NCI-H526 (cell line): ENCODE measurements at places on chromosomes 12 and 14.
A peak's percentile ranks its signal among the peaks of the same experiment; 100 is the strongest.

DNA sequence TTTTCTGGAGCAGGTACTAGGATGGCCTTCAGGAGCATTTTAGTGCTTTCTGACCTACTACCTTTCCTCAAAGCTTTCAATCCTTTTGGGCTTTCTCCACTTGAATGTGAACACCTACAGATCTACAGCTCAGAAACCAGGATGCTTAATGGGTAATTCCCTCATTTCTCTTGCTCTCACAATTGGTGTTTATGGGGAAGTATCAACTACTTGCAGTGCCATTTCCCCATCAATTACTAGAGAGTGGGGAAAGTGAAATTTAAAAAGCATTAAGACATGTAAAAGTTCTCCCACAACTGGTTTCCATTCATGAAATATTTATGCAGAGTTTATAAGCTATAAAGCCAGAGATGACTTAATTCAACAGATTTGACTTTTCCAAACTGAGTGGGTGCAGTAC lies 2.1 kb upstream of the YY1 start:
- DNase-seq: no peak

DNA sequence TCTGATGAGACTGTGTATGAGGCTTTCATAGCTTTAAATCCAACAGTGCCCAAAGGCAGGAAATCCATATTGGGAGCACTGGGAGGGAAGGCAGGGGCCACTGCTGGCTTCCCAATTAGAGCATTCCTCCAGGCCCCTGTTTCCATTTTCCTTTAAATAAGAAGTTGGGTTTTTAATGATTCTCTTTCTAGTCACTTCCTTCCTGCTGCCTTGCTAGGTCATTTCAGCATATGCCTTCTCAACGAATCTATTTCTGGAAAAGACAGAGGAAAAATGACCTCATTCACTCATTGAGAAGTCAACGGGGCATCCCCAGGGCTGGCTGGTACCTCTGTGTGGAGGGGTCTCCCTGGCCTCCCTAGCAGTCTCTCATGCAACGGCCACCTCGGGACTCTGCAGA lies 43.5 kb downstream of the IGF1 start:
- no peak for DNase-seq

GRCh38 chr14:28759653-28760313 lies 6.8 kb upstream of the FOXG1 start:
- no peak for DNase-seq

GRCh38 chr12:51524386-51524901 lies 66.6 kb upstream of the SCN8A start:
- no peak for DNase-seq

DNA sequence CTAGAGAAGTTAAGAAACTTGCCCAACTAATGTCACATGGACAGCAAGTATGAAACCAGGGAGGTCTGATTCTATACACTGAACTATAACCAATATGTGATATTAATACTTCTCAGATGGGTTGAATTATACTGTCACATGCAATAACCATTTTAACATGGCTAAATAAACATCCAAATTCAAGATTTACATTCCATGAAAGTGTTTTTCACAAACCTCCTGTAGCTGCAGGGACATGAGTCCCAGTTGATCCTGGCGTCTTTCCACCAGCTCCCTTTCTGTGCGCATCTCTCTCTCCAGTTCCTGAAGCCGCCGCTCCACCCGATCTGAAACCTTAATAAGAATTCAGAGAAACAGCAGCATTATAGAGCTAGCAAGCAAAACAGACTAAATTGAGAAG lies 79.0 kb downstream of the CEP128 start:
- DNase-seq: no peak

GRCh38 chr12:107236824-107237511 lies 143.6 kb upstream of the CRY1 start:
- DNase-seq: no peak

- no peak for DNase-seq
These were observed 31.8 kb upstream of the DNM1L start for GRCh38 chr12:32647275-32647674.

- DNase-seq: no peak
These were observed 119.2 kb downstream of the SLC2A13 start for GRCh38 chr12:39986674-39987073.

- DNase-seq: peak; percentile 41
These were observed 2.4 kb downstream of the ADCY4 start for GRCh38 chr14:24332268-24332993.

- DNase-seq: no peak
These were observed 203.7 kb downstream of the CACNA1C start for GRCh38 chr12:2256453-2256852.

GRCh38 chr14:50854521-50854920 lies 17.3 kb upstream of the ABHD12B start:
- no peak for DNase-seq

GRCh38 chr12:131537267-131537958 lies 173.5 kb upstream of the SFSWAP start:
- no peak for DNase-seq

DNA sequence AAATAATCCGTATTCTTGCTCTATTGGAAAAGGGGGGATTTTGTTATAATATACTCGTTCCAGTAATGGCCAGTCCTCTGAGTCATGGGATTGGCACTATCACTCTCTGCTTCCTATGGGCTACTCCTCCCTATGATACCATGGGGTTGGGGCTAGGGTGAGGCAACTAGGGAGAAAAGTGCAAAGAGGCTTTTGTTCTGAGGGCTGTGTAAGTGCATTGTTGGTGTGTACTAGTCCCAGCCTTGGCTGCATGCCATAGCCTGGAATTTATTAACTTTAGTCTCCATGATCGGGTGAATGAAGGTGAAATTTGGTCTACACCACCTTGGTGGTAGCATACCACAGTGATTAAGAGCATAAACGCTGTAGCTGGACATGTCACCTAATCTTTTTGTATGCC lies 247.6 kb downstream of the RPAP3 start:
- DNase-seq: no peak

GRCh38 chr14:59177262-59177661 lies 11.2 kb upstream of the DAAM1 start:
- no peak for DNase-seq

DNA sequence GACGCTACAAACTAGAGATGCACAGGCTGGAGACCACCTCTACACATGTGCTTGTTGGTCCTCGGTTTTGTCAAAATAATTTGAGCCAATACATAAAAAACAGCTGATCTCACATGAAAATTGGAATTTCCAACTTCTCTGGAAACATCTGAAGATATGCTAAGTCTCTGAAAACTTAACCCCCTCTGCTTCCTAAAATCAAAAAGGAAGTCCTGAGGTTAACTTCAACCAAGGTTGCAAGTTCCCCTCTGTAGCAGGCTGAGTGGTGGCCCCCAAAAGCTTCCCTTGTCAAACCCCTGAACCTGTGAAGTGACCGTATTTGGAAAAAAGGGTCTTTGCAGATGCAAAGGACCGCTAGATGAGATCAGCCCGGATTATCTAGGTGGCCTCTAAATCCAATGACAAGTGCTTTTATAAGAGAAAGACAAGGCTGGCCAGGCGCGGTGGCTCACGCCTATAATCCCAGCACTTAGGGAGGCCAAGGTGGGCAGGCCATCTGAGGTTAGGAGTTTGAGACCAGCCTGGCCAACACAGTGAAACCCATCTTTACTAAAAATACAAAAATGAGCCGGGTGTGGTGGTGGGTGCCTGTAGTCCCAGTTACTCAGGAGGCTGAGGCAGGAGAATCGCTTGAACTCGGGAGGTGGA lies 32.0 kb upstream of the VPS37B start:
- DNase-seq: no peak

DNA sequence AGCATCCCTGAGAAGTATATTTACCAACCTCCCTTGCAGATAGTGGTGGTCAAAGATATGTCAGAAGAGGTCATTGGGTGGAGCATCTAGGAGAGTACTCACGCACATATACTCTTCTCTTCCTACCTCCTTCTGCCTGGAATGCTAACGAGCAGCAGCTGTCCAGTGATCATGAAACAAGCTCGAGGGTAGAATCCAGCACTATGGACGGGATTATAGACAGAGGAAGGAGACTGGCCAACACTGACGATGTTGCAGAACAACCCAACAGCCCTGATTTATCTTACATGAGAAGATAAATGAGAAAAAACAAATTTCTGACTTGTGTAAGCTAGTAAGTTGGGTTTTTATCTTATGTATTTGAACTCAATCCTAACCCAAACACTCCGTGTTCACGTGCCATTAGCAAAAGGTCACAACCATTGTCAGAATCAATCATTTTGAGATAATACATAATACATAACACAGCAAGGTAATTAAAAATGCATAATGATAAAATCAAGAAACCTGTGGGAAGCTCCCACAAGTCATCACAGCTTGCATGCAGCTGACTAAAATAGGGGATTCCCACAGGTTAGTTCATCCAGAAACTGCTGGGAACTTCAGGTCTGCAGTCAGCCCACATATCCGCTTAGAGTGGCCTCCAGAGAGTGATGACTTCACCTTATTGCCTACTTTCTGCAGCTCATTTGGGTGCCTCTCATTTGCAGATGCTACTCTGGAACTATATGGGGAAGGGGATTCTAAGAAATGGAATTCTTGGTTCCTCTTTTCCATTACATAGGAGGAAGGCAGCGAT lies 36.3 kb upstream of the STK38L start:
- no peak for DNase-seq

DNA sequence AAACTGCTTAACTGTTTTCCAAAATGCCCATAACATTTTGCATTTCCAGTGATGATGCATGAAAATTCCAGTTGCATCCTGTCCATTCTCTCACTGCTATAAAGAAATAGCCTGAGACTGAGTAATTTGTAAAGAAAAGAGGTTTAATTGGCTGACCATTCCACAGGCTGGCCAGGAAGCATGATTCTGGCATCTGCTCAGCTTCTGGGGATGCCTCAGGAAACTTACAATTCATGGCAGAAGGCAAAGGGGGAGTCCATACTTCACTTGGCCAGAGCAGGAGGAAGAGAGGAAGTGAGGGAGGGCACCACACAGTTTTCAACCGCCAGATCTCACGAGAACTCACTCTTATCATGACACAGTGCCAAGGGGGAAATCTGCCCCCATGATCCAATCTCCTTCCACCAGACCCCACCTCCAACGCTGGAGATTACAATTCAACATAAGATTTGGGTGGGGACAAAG lies 18.2 kb upstream of the CLEC2D start:
- DNase-seq: no peak

DNA sequence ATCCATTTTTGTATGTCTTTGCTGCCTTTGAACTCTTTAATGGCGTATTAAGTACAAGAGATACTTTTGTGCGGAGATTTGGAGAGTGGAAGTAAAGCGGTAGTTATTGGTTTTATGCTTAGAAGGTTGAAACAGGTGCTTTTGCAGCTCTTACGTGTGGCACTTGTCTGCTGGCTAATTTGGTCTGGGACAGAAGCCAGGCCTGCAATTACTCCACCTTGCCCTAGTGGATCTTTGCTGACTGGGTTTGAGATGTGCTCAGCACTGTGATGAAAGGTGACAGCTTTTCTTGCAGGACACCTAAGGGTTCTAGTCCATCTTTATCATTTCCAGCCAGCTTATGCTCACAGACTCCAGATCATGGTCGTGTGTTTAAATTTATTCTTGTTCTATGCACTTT lies 252.5 kb downstream of the RPL10L start:
- DNase-seq: no peak

DNA sequence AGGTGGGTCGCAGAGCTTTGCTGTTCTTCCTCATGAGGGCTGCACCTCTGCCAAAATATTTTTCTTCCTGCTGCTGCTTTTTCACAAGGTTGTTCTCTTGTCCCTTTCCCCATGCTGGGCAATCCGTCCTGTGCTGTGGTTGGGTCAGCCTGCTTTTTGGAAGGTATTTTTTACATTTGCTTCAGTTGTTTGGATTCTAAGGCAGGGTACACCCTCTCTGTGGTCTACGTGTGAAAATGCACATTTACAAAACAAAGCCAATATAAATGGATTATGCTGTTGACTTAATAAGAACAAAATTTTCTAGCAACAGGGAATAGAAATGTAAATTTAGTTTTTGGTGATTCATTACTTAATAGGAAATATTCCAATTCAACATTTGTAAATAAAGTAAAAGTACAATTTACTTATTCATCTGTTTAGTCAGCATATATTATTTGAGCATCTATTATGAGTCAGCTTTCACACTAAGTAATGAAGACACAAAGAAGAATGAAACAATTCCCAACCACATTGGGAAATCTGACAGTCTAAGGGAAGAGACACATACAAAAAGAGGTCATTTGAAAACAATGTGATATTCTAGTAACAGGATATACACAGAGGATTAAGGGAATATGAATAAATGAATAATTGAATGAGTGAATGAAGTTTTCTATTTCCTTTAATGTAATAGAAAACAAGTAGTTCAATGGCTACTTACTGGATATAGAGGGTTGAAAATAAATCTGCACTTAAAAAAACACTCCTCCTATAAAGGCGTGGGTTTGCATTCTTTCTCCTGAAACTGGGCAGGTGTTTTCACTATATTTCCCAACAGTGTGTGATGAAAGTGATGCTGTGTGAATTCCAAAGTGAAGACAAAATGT lies 94.6 kb upstream of the PRICKLE1 start:
- DNase-seq: no peak

DNA sequence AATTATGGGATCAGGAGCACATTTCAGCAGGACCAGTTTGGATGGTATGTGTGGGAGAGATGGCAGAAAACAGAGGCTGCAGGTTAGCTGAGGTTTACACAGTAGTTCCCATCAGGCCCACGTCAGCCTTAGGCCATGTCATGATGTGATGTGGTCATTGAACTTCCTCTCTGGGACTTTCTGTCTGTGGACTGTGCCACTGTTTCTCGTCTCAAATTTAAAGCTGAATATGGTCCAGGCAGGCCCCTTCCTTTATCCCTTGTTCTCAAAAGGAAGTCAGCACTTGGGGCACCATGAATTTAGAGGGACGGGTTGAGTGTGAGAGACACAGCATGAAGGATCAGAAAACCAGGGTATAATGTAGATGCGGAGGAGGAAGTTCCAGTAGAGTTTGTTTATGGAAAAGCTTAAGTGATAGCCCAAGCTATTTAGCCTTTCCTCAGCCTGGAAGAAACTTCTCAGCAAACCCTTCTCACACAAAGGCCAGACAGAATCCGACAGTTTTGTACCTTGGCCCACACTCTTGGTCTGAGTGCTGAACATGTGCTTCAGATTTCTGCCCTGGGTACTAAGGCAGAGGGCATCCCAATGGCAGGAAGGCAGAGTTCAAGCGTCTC lies 3.6 kb upstream of the IGFBP6 start:
- DNase-seq: no peak

DNA sequence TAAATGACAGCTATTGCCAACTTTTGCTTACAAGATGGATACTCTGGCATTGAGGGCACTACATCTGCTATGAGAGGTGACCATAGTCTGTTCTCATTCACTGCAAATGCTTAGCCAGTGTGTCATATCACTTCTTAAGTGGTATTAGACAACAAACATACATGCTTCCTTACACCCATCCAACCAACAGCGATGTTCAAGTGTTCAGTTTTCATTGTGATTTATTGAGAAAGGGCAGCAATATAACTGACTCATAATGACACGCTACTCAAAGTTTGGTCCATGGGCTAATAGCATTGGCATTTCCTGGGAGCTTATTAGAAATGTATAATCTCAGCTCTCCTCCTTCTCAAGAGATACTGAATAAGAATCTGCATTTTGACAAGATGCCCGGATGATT lies 181.7 kb downstream of the NPAS3 start:
- DNase-seq: no peak

- DNase-seq: no peak
These were observed 59.5 kb downstream of the ITPR2 start for GRCh38 chr12:26773313-26774104.

GRCh38 chr12:113048716-113049127 lies 7.8 kb upstream of the DTX1 start:
- peak; percentile 78 for DNase-seq

GRCh38 chr14:32087173-32087861 lies 10.2 kb downstream of the ARHGAP5 start:
- DNase-seq: no peak

- no peak for DNase-seq
These were observed 1.4 kb upstream of the PWP1 start for GRCh38 chr12:107684029-107684795.
